ENCODE measurements at places on chromosomes 2 and 18.

DNA sequence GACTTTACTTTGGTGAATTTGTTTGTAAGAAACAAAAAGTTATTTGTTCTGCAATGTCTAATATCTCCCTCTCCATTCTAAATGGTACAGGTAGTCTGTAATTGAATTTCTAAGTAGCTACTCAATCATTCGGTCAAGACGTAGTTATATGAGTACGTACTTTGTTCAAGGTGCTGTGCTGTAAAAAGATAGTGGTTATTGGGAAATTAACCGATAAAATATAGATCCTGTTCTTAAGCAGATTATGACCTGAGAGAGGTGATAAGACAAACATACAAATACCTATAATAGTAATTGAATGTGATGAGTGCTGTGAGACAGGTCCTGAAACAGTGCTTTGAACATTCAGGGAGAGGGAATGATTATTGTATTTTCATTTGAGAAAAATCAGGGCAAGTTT is 7.1 kb downstream of the NCOA1 start:
- no peak for DNase-seq

DNA sequence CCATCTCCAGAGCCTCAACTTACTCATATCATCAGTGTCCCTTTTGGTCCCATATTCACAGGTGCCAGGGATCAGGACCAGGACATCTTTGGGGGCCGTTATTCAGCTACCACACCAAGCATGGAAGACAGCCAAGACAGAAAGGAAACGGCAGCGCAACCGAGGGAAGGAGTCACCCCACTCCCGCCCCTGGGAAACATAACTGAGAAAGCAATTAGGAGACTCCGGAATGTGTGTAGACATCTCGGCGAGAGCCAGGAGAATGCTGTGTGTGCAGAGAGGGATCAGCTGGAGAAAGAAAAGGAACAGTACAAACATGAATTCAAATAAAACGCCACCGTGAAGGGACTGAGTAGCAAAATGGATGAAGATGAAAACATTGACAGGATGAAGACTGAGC is 13.4 kb upstream of the BOK start:
- no peak for DNase-seq

DNA sequence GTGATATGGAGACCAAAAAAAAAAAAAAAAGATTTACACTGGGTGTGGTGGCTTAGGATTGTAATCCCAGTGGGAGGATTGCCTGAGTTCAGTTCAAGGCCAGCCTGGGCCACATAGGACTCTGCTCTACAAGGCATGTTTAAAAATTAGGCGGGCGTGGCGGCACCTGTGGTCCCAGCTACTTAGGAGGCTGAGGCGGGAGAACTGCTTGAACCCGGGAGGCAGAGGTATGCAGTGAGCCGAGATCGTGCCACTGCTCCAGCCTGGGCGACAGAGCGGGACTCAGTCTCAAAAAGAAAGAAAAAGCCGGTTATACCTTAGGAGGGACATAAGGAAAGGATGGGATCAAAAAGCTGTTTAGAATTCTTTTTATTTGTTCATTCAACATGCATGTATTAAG is 707 bp upstream of the SPDYA start:
- DNase-seq: no peak

GRCh38 chr2:40243581-40244187 is 208.2 kb downstream of the SLC8A1 start:
- DNase-seq: no peak

GRCh38 chr2:162369551-162369950 is 25.6 kb downstream of the GCA start:
- DNase-seq: no peak

GRCh38 chr2:65057391-65058052 is 1.3 kb downstream of the CEP68 start:
- DNase-seq: peak; percentile 42

- no peak for DNase-seq
Measured at GRCh38 chr2:46509804-46510203, 30.4 kb downstream of the TMEM247 start.

DNA sequence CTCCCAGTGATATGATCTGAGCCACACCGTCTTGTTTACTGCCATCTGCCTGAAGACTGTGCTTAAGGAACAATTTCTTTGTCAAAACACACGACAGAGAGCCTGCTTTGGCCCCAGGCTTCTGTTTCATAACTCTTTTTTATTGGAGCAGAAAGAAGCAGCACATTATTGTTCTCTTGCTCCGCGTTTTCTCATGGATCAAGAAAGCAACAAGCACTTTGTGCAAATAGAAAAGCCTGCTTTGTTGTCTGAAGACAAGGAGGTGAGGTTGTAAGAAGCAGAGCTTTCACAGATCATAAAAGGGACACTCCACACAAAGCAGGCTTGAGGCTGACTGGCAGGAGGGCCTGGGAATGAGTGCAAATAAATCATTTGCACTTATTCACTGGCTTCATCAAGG is 118.3 kb upstream of the FAM136A start:
- DNase-seq: peak; percentile 3

DNA sequence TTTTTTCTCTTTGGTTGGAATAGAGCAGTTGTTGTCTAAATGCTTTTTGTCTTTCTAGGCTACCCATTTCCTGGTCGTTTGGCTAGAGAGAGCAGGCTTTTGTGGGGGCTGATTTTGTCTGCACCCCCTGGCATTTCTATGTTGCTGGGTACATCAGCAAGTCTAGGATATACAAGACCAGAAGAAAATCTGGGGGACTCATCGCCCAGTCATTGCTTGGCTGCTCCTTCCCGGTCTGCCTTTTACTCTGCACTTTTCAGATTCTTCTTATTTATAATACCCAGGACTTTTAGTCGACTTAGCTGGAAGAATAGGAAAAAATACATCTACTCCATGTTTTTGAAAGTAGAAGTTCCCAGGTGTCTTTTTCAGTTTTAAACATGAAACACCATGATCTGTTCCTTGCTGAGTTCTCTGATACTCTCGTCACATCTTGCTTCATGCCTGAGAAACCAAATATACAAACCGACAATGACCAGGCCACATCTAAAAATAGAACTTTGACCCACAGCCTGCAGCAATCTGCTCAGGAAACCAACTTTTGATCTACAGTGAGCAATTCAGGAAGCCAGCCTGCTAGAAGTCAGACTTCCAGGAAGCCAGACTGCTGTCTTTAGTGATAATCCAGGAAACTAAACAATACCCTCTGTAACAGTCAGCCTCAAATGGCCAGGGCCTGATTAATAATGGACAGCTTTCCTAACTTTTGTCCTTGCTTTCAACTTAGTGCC is 163.8 kb upstream of the MEX3C start:
- peak; percentile 12 for DNase-seq

- DNase-seq: no peak
Measured at GRCh38 chr2:189177251-189177840, 2.2 kb downstream of the COL5A2 start.

DNA sequence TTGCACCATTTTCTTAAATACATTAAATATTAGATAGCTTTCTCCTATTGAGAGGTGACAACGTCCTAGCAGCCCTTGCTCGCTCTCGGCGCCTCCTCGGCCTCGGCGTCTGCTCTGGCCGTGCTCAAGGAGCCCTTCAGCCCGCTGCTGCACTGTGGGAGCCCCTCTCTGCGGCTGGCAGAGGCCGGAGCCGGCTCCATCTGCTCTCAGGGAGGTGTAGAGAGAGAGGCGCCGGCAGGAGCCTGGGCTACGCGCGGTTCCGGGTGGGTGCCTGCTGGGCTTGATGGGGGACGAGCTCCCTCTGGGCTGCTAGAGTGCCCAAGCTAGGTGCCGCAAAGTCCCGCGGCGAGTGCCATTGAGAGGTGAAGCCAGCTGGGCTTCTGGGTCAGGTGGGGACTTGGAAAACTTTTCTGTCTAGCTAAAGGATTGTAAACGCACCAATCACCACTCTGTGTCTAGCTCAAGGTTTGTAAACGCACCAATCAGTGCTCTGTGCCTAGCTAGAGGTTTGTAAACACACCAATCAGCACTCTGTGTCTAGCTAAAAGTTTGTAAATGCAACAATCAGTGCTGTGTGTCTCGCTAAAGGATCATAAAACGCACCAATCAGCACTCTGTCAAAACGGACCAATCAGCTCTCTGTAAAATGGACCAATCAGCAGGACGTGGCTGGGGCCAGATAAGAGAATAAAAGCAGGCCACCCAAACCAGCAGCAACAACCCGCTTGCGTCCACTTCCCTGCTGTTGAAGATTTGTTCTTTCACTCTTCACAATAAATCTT is 3.1 kb downstream of the RPRD1A start:
- DNase-seq: no peak

DNA sequence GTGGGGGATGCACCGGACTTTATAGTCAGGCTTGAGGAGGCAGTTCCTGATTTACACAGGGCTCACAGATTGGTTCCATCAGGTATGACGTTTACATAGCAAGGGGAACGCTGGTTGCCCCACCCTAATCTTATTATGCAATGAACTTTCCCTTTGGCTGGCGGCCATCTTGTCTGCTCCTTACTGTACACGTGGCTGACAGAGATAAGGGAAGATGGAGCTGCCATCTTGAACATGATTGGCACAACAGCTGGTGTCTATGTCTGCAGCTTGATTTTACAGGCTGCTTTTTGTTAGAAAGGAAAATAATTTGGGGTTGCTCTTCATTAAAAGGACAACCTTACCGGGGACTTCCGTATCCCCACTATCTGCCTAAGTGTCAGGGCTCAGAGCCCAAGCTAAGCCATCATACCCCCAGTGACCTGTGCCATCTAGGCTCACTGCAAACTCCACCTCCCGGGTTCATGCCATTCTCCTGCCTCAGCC is 33.5 kb upstream of the ATG16L1 start:
- DNase-seq: no peak

DNA sequence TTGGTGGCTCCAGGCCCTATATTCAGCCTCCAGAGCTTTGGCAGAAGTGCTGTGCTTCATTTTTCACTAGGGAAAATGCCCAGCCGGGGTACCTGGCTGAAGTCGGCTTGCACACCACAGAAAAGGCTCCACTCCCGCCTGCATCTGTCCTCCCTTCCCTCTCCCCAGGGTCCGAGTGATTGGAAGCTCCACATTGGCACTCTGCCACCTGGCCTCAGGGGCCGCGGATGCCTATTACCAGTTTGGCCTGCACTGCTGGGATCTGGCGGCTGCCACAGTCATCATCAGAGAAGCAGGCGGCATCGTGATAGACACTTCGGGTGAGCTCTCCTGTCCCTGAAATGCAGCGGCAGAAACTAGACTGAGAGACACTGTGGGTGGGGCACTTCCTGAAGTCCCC is 47.4 kb downstream of the IMPA2 start:
- no peak for DNase-seq

DNA sequence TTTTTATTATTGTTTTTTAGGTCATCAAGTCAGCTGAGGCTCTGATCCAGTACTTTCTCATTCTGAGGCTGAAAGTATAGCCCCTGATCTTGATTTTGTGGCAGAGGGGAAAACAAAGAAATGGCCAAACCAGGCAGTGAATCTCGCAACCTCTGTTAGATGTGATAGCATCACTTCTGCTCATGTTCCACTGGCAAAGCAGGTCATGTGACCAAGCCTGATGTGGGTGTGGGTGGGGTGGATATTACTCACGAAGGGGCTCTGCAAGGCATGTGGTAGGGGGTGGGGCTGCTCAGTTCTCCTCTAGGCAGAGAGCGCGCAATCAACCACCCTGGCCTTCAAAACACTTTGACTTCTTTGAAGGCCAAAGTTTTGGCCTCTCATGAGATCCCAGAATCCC is 254.2 kb downstream of the MYCN start:
- no peak for DNase-seq

GRCh38 chr2:41377837-41378236 is 670.0 kb upstream of the PKDCC start:
- DNase-seq: no peak

- no peak for DNase-seq
Measured at GRCh38 chr2:65357959-65358294, 74.5 kb downstream of the SPRED2 start.

- DNase-seq: no peak
Measured at GRCh38 chr18:9428301-9428706, 47.0 kb upstream of the RALBP1 start.

DNA sequence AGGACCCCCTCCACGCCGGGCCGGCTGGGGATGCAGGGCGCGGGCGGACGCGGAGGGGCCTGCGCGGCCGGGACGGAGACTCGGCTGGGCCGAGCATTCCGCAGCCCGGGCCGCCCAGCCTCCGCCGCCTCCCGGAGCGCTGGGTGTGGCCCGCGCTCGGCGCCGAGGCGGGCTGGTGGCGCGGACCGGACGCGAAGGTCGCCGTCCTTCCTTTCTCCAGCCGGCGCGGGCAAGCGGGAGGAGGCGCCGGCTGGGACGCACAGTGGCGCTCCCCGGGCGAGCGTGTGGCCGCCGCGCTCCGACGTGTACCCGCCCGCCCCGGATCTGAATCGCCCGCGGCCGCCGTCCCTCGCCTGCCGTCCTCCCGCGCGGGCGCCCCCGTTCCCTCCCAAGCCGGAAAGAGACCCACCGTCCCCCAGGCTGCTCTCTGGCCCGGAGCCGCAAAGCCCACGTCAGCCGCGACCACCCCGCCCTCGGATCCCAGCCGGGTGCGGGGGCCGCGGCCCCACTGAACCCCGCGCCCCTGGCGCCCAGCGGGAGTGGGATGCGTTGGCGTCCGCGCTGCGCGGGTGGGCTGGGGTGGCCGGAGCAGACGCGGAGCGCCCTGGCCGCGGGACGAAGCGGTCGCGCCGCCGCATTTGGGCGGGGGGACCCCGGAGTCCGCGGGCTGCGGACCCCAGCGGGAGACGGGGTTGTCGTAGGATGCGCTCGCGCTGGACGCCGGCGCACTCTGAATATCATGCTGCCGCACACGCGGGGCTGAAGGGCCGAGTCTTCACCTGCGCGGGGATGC is 634 bp downstream of the SPATS2L start:
- DNase-seq: no peak

DNA sequence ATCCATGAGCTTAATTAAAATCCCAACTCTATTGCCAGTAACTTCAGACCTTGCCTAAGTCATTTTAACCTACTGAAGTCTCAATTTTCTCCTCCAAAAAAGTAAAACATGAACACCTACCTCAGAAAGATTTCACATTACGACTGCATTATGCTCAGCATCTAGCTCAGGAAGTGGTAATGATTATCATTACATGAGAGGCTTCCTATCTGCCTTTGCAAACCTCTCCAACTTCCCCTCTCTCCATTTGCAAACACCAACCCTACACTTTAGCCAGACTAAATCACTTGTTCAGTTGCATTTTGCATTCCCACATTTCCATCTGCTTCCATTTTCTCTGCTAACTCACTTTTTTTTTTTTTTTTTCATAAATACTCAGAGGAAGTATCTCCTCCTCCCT is 6.8 kb downstream of the SLC38A11 start:
- no peak for DNase-seq

DNA sequence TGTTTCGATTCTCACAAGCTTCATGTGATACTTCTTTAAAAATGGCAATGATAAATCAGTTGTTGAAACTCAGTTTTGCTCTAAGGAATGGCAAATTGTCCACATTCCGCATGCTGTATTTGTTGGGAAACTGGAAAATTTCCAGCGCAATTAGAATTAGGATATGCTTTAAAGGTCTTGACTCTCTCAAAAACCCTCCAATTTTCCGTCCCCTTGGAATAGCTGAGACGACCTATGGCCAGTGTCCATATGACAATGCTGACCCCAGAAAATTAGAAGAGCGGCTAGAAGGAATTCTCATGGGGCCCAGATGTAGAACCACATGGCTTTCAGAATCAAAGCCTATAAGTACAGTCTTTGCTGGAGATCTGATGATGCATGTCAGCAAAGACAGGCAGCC is 170.8 kb downstream of the TMEM18 start:
- DNase-seq: no peak

- no peak for DNase-seq
Measured at GRCh38 chr2:29576231-29576630, 345.2 kb downstream of the ALK start.

GRCh38 chr2:206255003-206255402 is 19.5 kb upstream of the ZDBF2 start:
- no peak for DNase-seq

- peak; percentile 46 for DNase-seq
Measured at GRCh38 chr18:8654503-8655451, 45.5 kb downstream of the RAB12 start.

- no peak for DNase-seq
Measured at GRCh38 chr2:120947982-120948661, 212.5 kb downstream of the GLI2 start.

All from pons (tissue), 1 donor.